CD8-positive, alpha-beta T cell (primary cell): ENCODE measurements at places on chromosomes 3 and 15.

- DNase-seq = no peak
These were observed 753 bp downstream of the ITGB5 start for GRCh38 chr3:124886168-124887056.

DNA sequence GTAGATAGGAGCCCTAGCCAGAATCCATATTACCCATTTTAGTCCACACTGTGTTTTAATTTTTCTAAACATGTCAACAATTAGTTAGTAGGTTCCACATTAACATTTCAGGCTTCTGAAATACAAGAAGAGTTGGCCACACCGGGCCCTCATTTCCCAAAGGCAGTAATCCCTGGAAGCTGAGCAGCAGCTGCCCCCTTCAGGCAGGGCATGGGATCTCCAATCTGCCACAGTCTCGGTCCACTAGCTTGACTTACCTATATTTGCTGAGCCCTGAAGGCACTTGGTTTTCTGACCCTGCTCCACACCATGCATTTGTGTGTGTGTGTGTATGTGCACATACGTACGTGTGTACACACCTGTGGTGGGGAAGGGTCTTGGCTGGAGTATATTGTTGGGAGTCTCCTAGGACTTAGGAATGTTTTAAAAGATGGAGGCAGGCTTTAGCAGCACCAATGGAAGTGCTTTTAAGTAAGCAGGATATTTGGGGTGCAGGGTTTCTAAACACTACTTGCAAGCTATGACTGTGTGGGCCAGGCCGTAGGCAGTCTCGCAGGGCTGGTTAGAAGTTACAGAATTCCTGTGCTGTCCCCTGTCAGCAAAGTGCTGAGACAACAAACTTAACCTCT is 71.2 kb upstream of the SOX14 start:
- DNase-seq = no peak

GRCh38 chr3:9769012-9769411 is 735 bp downstream of the CAMK1 start:
- DNase-seq = no peak

- no peak for DNase-seq
These were observed 55.8 kb upstream of the FAM98B start for GRCh38 chr15:38398134-38398533.

- no peak for DNase-seq
These were observed 247.6 kb upstream of the C2CD4B start for GRCh38 chr15:62412686-62413085.

DNA sequence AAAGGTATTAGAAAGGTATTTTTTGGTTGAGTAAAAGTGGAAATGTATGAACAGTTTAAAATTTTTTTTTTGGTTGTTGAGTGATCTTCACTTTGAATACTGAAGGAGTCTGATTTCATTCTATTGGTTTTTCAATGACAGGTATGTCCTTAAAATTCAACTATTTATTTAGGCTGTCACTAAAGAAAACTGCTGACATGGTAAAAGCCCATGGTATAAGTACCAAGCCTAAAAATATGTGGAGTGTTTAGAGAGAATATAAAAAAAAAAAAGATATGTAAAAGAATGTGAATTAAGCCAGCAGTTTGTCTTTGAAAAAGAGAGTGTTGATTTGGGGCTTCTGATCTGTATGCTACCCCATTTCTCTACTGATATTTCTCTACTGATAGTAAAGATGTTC is 90.3 kb upstream of the SUCLG2 start:
- DNase-seq = no peak
